ENCODE measurements at places on chromosomes 16 and 17. TPM values are rescaled to one million over a fixed set of nuclear protein-coding genes. Genes with fewer than 3 reads are reported as not detected.

MFSD11 gene
- total RNA-seq, result 69.5 TPM

- DNase-seq, result no peak
Measured at GRCh38 chr17:62179525-62180161, 114.6 kb upstream of the MED13 start.

GRCh38 chr17:3970668-3971067 is 6.4 kb upstream of the ATP2A3 start:
- no peak for DNase-seq

- no peak for DNase-seq
Measured at GRCh38 chr17:72173499-72174116, 52.8 kb downstream of the SOX9 start.

DNA sequence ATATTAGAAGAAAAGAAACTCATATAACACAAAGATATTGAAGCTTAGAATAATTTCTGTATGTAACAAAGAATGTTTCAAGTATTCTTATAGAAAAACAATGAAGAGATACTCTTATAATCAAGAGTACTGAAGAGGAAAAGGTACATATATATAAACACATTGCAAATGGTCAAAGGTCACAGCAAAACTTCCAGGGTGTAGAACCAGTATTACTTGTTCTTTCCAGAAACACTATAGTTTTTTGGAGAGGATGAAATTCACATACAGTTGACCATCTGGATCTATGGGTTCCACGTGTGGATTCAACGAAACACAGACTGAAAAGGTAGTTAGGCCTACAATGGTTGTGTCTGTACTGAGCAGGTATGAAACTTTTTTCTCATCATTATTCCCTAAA is 22.6 kb downstream of the PRPSAP1 start:
- DNase-seq, result no peak

DNA sequence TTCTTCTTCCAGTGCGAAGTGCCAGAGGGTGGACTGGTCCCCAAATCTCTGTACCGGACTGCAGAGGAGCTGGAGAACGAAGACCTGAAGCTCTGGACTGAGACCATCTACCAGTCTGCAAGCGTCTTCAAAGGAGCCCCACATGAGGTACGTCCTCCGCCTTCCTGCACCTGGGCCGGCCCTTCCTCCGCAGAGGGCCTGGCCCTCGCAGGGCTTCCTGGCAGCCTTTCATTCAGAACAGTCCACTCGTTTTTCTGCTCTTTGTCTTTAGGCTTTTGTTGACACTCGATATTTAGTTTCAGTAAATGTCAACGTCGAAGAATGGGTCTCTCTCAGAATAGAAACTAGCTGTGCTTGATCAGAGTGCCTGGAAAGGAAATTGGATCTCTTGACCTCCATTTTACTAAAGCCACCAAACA is 68.6 kb downstream of the SEC14L1 start:
- no peak for DNase-seq

GRCh38 chr17:73827627-73828291 is 183.5 kb upstream of the SDK2 start:
- peak; percentile 6 for DNase-seq

Data from urinary bladder (tissue), 4 donors.